ENCODE measurements at places on chromosomes 6 and 20. TPM values are rescaled to one million over a fixed set of nuclear protein-coding genes. Genes with fewer than 3 reads are reported as not detected.

ABCF1 gene
- total RNA-seq: 17.4 TPM

SH3BGRL2 gene
- total RNA-seq: 22.1 TPM

PPP1R16B gene
- total RNA-seq: 1.6 TPM

TBPL1 gene
- total RNA-seq: 13.4 TPM

APOBEC2 gene
- total RNA-seq: 2.7 TPM

MEP1A gene
- total RNA-seq: 2.7 TPM

GRCh38 chr6:29414588-29414987 is at the start of gene OR12D1:
OR12D1 (plus strand) TSS chr6:29414928.
- DNase-seq: no peak
- no peak within 1 kb of the TSS for H3K27ac ChIP-seq
- no peak within 1 kb of the TSS for H3K4me3 ChIP-seq
- no peaks in the 10 kb centered on the region for H3K36me3 ChIP-seq
- H3K4me1 ChIP-seq: no peaks in the 10 kb centered on the region

- DNase-seq: no peak
- H3K4me3 ChIP-seq: no peak overlapping the region
- H3K4me1 ChIP-seq: no peaks in the 10 kb centered on the region
- H3K27ac ChIP-seq: no peak overlapping the region
- no peaks in the 10 kb centered on the region for H3K36me3 ChIP-seq
Observed at GRCh38 chr20:64224351-64225170, 31.0 kb upstream of the PCMTD2 start.

- no peak overlapping the region for H3K4me3 ChIP-seq
Observed at GRCh38 chr6:143146186-143146851, 85.6 kb downstream of the AIG1 start.

GRCh38 chr6:25627001-25627400 is 25.0 kb upstream of the SCGN start:
- no peak for DNase-seq
- no peaks in the 10 kb centered on the region for H3K36me3 ChIP-seq
- no peak overlapping the region for H3K4me3 ChIP-seq
- H3K4me1 ChIP-seq: peaks cover 5% of the 10 kb centered on the region
- H3K27me3 ChIP-seq: no peaks in the 10 kb centered on the region
- no peak overlapping the region for H3K27ac ChIP-seq

DNA sequence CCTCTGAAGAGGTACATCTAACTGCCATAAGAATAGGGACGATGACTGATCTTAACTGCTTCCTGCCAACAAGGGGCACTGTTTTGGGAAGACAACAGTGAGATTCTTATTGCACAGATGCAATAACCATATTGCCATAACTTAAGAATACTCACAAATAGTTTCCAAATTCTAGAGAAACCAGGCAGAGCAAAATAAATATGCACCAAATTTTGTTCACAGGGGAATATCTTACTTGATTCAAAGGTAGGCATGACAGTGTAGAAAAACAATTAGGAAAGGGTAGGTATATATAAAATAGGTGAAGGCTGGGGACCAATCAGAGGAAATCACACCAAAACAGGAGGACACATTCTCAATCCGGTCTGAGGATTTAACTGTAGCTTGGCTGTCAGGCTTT is 49.9 kb upstream of the CST7 start:
- no peak overlapping the region for H3K4me3 ChIP-seq
- H3K27ac ChIP-seq: no peak overlapping the region
- no peaks in the 10 kb centered on the region for H3K36me3 ChIP-seq
- no peaks in the 10 kb centered on the region for H3K27me3 ChIP-seq
- no peak for DNase-seq
- no peaks in the 10 kb centered on the region for H3K4me1 ChIP-seq

DNA sequence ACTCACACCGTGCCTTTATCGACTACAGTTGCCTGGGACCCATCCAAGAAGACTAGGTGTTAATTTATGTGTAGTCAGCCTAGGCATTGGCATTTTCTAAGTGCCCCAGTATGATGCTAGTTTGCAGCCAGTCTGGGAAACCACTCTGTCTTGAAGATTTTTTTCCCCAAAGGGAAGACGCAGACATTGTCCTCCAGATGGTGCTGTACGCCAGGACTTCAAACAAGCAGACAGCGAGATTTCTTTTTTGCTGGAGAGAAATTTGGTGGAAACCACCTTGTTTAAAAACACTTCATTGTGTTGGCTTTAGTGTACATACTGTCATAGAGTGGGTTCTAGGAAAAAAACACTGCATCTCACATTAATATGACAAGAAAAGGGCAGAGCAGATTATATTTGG is 30.0 kb downstream of the ALDH5A1 start:
- no peaks in the 10 kb centered on the region for H3K27me3 ChIP-seq
- H3K27ac ChIP-seq: no peak overlapping the region
- no peak overlapping the region for H3K4me3 ChIP-seq
- DNase-seq: no peak
- no peaks in the 10 kb centered on the region for H3K4me1 ChIP-seq
- H3K36me3 ChIP-seq: no peaks in the 10 kb centered on the region

- no peak for DNase-seq
- no peak overlapping the region for H3K4me3 ChIP-seq
- H3K27me3 ChIP-seq: no peaks in the 10 kb centered on the region
- no peak overlapping the region for H3K27ac ChIP-seq
- H3K4me1 ChIP-seq: no peaks in the 10 kb centered on the region
- no peaks in the 10 kb centered on the region for H3K36me3 ChIP-seq
Observed at GRCh38 chr6:87487555-87487954, 14.8 kb downstream of the SLC35A1 start.

GRCh38 chr6:139433631-139434419 is 59.4 kb upstream of the CITED2 start:
- DNase-seq: no peak
- H3K4me3 ChIP-seq: no peak overlapping the region
- H3K27ac ChIP-seq: no peak overlapping the region
- H3K36me3 ChIP-seq: no peaks in the 10 kb centered on the region
- H3K4me1 ChIP-seq: no peaks in the 10 kb centered on the region
- no peaks in the 10 kb centered on the region for H3K27me3 ChIP-seq

GRCh38 chr6:98463038-98464000 is 371.1 kb upstream of the POU3F2 start:
- H3K4me1 ChIP-seq: no peaks in the 10 kb centered on the region
- no peak overlapping the region for H3K27ac ChIP-seq
- H3K4me3 ChIP-seq: no peak overlapping the region
- H3K27me3 ChIP-seq: no peaks in the 10 kb centered on the region
- H3K36me3 ChIP-seq: no peaks in the 10 kb centered on the region

DNA sequence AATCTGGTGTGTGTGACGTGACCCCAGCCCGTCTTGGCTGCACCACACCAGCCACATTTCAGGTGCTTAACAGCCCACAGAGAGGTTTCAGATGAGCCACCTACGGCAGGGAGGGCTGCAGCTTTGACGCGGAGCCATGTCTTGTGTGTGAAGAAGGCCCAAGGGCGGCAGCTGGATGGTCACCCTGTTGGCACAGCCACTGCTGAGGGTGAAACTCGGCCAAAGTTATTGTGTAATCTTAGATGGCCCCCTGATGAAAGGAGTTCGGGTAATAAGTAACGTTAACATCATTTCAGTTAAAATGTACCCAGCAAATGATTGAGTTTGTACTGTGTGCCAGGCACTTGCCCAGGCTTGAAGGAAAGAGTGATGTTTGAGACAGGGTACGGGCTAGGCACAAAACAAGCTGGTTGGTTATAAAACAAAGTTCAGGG is 97.2 kb downstream of the SSR1 start:
- H3K4me3 ChIP-seq: no peak overlapping the region
- peak; percentile 68 for DNase-seq
- peaks cover 11% of the 10 kb centered on the region for H3K36me3 ChIP-seq
- H3K27ac ChIP-seq: peak overlapping the region; percentile 53
- no peaks in the 10 kb centered on the region for H3K27me3 ChIP-seq
- H3K4me1 ChIP-seq: peaks cover 51% of the 10 kb centered on the region

- no peak for DNase-seq
- H3K36me3 ChIP-seq: no peaks in the 10 kb centered on the region
- H3K4me1 ChIP-seq: no peaks in the 10 kb centered on the region
- no peaks in the 10 kb centered on the region for H3K27me3 ChIP-seq
- H3K27ac ChIP-seq: no peak overlapping the region
Observed at GRCh38 chr6:3977875-3978711, 100.8 kb downstream of the FAM217A start.

GRCh38 chr6:25327432-25327831 is 48.3 kb downstream of the CARMIL1 start:
- H3K27ac ChIP-seq: no peak overlapping the region
- peaks cover 7% of the 10 kb centered on the region for H3K4me1 ChIP-seq

GRCh38 chr6:129364037-129364436 is 345.9 kb downstream of the ARHGAP18 start:
- H3K4me3 ChIP-seq: no peak overlapping the region
- no peaks in the 10 kb centered on the region for H3K36me3 ChIP-seq
- no peak overlapping the region for H3K27ac ChIP-seq
- H3K27me3 ChIP-seq: no peaks in the 10 kb centered on the region
- no peaks in the 10 kb centered on the region for H3K4me1 ChIP-seq
- DNase-seq: no peak

GRCh38 chr6:155530219-155530834 is 74.7 kb upstream of the NOX3 start:
- H3K27ac ChIP-seq: no peak overlapping the region
- H3K4me1 ChIP-seq: no peaks in the 10 kb centered on the region
- no peaks in the 10 kb centered on the region for H3K27me3 ChIP-seq
- DNase-seq: no peak

DNA sequence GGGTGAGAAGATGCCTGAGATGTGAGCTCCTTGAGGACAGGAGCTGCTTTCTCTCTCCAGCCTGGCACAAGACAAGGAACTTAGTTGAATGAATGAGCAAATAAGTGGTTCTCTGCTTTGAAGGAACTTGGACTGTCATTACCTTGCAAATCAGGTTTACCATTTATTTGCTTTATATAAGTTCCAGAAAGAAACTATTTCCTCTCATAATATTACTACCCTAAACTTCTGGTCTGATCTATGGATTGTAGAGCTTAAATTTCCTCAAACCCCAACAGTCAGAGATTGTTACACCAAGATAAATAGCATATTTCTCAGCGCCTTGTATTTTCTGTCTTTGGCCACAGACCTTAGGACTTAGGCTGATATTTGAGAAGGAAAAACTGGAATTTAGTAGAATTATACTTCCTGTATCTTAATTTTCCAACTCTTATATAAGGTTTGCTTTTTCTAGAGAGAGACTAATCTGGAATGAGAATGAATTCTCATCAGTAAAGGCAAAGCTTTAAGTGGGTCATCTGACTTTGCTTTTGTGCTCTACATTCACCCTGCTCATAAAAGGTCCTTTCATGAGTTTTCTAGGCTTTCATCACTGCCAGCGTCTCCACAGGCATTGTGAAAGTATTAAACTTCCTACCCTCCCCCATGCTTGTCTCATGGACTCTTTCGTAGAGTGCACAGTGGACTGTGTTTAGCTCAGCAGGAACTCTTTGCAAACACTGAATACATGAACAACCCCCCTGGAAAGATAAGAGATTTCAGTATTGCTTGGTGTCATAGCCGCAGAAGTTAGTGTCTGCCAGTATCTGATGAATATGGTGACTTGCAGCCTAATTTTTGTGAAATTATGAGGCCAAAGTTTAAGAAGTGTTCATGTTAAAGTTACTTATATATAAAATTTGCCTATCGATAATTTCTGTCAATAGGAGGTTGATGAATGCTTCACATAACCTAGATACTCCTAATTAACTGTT is 74.0 kb downstream of the PTPRA start:
- DNase-seq: no peak
- H3K27me3 ChIP-seq: no peaks in the 10 kb centered on the region
- H3K36me3 ChIP-seq: no peaks in the 10 kb centered on the region
- H3K4me1 ChIP-seq: no peaks in the 10 kb centered on the region
- H3K4me3 ChIP-seq: no peak overlapping the region

- no peak overlapping the region for H3K27ac ChIP-seq
- no peak overlapping the region for H3K4me3 ChIP-seq
- H3K36me3 ChIP-seq: no peaks in the 10 kb centered on the region
- H3K4me1 ChIP-seq: no peaks in the 10 kb centered on the region
- H3K27me3 ChIP-seq: no peaks in the 10 kb centered on the region
- DNase-seq: no peak
Observed at GRCh38 chr20:44479643-44480042, 4.0 kb downstream of the TTPAL start.

- no peaks in the 10 kb centered on the region for H3K27me3 ChIP-seq
- H3K4me1 ChIP-seq: peaks cover 4% of the 10 kb centered on the region
- no peaks in the 10 kb centered on the region for H3K36me3 ChIP-seq
- H3K27ac ChIP-seq: no peak overlapping the region
- no peak for DNase-seq
- no peak overlapping the region for H3K4me3 ChIP-seq
Observed at GRCh38 chr6:128259730-128260685, 260.4 kb downstream of the PTPRK start.

DNA sequence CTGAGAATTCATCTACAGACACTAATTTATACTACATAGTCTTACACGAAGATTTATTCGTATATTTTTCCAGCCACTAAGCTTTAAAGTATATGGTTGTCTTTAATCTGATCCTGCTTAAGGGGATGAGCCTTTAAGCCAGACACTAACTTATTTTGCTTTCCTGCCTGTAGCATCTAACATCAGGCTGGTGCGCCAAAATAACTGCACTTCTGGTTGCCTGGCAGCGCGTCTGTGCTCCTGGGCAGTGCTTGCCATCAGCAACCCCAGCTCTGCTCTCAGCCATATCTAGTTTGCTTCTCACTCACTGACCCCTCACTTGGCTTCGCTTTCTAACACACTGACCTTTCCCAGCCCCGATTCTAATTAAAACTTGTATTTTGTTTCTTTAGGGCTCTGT is 21.8 kb downstream of the HMGCLL1 start:
- no peak overlapping the region for H3K27ac ChIP-seq
- no peak for DNase-seq
- H3K4me1 ChIP-seq: no peaks in the 10 kb centered on the region
- H3K36me3 ChIP-seq: no peaks in the 10 kb centered on the region

DNA sequence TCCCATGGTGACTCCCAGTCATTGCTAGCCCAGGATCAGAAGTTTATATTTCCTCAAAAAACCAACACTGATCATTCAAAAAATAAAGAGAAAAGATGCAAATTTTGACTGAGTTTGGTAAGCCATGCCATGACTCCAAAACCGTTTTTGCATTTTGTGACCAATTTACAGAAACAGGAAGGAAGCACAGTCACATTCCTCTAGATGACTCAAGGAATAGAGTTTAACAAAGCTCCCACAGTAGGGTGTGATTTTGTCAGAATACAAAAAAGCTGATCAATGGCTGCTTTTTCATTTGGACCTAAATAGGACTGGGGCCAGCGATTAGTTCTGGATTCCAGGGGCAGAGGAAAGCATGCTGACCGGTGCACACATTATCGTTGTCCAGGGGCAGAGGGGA is 179.4 kb upstream of the AFDN start:
- no peaks in the 10 kb centered on the region for H3K36me3 ChIP-seq
- no peak overlapping the region for H3K27ac ChIP-seq
- H3K4me3 ChIP-seq: no peak overlapping the region
- H3K4me1 ChIP-seq: no peaks in the 10 kb centered on the region
